CMK (cell line): ENCODE measurements at places on chromosomes 3 and 15.

- no peak for DNase-seq
Measured at GRCh38 chr15:57405133-57405532, 28.8 kb downstream of the CGNL1 start.

DNA sequence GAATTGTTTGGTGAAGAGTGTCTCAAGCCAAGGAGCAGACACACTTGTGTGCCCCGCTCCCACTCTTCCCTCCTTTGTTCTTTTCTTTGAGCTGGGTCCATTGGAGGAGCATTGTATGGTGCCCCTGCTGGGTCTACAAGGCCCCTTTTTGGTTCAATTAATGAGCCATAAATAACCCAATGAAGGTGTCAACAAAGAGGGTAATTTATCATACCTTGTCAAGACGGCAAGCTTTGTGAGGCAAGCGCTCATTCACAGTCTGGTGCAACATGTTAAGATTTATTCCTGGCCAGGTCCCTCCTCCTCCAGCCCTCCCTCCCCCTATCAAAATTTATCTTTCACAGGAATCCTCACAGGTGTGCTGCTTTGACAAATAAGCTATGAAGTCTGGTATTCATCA, 300.1 kb downstream of the RORA start:
- no peak for DNase-seq

DNA sequence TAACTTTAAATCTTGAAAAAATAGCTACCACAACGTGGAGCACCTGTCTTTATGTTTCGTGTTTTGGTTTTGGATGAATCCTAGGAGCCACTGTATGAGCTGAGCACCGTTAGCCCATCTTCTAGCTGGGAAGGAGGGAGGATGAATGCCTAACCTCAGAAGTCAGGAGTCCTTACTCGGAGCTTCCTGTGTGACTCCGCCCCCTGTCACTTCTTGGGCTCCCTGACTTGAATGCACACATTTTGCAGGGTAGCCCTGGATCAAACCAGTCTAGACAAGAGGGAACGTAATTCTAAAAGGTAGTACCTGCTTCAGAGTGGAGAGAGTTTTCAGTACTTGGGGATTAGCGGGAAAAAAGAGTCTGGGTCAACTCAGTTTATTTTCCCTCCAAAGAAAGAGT, 5.3 kb downstream of the GABRA5 start:
- DNase-seq, result no peak

GRCh38 chr3:16349986-16350596, 85.1 kb downstream of the OXNAD1 start:
- peak; percentile 14 for DNase-seq

DNA sequence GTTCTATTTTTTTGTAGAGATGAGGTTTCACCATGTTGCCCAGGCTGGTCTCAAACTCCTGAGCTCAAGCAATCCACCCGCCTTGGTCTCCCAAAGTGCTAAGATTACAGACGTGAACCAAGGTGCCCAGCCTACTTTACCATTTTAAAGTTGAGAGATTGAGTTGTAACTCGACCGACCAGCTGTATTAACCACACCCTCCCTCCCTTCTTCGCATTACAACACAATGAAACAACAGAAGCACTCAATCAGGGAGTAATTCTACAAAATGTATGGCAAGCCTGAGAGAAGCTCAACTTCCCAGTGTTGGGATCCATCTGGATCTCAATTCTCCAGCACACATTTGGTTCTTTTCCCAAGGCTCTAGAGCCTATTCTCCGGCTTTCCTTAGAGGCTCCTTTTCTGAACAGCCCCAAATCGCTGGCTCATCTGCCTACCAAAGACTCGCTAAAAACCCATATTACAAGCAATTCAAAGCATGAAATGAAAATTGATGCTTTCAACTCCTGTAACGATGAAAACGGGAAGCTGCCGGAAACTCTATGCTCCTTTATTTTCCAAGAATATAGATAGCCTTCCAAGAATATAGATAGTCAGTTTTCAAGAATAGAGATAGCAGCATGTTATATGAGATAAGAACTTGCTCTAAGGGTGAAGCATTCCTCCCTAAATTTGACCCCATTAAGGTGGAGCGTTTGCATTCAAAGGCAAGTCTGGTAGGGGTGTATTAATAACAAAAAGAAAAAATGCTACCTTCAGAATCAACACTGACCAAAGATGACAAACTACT, 450.9 kb downstream of the MAGI1 start:
- peak; percentile 50 for DNase-seq

DNA sequence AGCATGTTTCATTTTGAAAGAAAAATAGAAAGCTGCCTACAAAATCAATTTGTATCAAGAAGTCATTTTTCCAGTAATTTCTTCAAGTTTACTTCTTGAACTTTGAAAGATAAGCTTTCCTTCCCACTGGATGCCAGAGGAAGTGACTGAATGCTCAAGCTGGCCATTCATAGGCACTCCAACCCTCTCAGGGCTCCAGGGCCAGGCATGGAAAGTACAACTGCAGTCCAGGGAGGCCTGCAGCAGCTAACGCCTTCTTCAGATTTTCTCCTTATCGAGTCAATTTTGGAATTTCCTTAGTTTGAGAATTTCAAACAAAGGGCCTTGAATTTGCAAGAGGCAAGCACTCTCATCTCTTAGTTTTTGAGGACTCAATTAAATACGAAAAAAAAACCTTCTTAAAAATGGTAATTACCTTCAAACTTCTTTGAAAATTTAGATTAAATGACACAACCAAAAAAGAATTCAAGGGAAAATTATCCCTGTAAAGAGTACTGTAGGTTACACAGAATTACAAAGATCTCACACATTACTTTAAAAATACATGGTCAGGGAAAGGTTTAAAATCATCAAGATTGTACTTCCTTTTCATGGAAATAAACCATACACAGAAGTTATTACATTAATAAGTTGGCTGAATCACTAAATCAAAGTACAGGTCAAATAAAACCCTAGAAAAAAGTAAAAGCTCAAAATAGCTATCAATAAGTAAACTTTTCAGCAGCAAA, 2.5 kb downstream of the UBP1 start:
- no peak for DNase-seq
